Fibroblast of pulmonary artery (primary cell): ENCODE measurements at places on chromosomes 16 and 17.

- DNase-seq = no peak
Measured at GRCh38 chr16:77063676-77064016, 127.3 kb upstream of the MON1B start.

DNA sequence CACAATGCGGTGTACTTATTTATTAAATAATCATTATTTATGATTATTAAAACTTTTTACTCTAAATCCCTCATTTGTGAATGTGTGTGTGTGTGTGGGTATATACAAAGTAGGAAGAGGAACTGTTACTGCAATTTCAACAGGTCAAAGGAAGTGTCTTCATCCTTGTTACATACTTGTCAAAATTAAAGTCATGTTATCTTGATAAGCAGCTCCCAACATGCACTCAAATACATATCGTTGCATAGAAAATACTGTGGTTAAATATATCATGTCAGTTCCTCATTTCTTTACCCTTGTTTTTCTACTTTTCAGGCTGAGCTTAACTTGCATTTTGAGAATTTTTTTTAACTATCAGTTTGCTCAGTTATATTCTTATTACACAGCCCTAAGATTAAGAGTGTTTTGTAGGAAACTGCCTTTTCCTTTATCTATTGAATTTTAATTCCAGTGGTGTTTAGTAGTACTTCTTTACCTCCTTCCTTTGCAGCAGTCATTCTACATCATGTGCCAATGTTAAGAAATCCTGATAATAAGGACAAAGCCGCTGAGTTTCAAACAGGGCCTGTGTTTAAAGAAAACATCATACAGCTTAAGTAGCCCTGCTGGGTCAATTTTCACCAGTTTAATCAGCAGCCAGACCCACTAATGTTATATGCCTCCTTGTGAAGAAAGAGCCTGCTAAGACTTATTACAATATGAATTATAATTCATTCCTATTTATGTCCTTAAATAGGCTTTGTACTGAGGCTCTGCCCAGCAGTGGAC lies 7.2 kb downstream of the EFCAB5 start:
- DNase-seq = no peak

DNA sequence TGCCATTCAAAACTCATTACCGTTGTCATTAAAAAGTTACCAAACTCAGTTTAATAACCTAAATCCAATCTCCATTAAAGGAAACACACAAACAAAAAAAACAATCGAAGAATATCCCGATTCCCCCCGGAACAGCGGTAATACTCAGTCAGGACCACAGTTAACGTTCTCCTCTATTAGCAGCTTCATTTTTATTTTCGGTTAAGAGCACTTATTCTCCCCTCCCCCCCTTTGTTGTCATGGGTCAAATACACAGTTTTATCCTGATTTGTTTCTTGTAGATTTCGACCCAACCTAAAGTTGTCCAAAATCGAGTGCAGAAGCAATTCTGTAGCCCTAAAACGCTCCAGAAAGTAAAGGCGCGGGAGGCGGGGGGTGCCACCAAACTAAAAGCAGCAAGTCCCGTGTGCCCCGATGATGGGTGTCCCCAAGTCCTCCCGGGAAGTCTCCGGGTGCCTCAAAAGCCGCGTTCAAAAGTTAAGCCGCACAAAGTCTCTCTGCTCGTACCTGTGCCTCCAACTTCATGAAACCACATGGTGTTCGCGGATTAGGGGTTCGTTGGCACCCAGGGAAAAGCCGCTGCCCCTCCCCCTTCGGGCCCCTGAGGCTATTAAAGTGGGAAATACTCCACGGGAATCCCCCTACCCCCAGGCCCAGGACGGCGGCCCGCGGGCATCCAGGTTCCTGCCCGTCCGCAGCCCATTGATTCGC lies 996 bp downstream of the SUMO2 start:
- no peak for DNase-seq

DNA sequence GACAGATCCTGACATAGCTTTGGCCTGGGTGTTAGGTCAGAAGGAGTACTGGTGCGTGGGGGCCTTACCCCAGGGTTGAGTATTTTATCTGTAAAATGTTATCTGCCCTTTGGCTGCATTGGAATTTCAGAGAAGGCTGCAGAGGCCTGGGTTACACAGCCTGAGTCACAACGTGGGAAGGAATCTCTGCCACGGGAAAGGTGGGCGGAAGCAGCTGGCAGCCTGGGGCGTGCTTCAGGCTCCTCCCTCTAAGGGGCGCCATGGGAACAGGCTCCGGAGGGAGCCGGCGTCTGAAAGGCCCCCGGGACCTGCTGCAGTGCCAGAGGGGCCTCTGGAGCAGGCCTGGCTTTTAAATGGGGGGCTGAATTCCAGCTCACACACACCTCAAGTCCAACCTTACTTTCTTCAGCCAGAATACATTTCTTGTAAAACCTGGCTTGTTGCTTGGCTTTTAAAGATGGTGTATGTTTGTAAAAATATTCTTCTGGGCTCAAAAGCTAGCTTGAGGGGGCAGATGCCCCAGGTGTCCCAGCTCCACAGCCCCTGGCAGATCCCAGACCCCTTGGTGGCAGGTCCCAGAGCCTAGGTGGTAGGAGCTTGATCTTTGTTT lies 142.2 kb downstream of the RAB11FIP4 start:
- peak; percentile 75 for DNase-seq

DNA sequence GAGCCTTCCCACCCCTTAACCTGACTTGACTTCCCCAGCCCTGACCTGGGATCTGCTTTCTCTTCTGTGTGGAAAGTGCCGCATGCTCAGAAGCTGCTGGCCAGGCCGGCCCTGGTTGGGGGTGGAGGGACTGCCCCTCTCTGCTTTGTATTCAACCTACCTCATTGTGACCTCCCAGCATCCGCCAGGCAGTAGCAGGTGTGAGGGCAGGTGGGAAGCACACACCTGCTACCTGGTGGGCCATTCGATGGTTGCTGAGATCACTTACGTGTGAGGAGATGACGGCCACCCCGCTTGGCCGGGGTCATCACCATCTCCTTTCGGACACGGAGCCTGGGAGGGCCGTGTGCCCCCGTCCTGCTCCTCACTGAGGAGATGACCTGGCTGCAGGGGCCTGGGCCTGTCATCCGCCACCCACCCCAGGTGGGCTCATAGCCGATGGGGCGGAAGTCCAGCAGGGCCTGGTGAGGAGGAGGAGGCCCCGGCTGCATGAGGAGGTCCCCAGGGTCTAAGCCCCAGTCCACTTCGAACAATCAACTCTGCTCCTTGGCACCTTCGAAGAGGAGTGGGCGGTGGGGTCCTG lies 7.1 kb downstream of the CPNE7 start:
- no peak for DNase-seq

DNA sequence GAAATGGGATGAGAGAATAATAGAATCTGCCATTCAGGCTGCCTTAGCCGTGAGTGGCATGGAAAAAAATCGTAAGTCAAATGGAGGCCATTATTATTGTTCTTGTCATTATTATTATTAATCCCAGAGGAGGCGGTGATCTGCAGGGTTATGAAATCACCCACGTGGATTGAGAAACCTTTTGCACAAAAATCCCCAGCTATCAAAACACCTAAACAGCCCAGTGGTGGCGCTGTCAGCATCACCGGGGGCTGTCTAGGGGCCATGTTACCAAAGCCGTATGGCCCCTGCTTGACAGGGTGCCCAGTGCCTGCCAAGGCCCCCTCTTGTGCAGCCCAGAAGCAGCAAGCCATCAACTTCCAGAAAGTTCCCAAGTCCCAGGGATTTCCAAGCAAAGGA lies 25.2 kb downstream of the CNGB1 start:
- peak; percentile 25 for DNase-seq

DNA sequence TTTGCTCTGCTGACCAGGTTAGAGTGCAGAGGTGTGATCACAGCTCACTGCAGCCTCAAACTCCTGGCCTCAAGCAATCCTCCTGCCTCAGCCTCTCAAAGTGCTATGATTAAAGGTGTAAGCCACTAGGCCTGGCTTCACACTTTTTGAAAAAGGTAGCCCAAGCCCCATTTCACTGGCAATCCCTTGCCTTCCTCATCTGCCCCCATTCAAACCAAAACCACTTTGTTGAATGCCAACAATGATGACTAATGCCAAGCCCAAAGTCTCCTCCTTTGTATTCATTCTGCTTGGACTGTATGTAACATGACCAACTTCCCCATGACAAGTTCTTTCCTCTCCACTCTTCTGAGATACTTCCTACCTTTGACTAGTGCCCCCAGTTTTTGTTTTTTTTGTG lies 33.1 kb downstream of the N4BP1 start:
- peak; percentile 31 for DNase-seq

DNA sequence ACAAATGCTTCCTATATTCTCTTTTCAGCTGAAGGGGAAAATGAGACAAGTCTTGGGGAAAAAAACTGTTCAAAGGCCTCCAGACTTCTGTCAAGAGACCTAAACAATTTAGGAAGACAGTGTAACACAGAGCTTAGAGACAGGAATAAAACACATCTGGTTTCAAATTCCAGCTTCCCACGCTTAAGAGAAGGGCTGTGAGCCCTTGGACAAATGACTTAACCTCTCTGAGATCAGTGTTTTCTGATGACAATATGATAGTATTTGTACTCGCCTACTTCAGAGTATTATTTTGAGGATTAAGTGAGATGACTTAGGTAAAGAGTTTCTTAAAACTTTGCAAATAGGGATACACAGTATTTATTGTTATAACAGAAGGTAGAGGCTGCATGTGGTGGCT lies 29.5 kb downstream of the SMURF2 start:
- peak; percentile 36 for DNase-seq

DNA sequence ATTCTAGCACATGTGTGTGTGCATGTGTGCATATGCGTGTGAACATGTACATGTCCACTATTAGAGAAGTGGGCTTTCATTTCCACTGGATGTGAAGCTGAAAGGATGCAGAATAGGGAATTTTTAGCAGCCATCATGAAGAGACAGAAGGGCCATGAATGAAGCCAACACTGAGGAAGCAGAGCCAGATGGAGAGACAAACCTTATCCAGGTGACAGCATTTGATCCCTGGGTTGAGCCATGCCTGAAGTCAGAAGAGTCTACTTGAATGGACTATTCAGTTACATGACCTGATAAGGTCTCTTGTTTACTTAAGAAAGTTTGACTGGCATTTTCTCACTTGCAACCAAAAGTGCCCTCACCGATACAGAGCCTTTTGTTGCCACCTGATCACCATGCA lies 88.4 kb downstream of the ASIC2 start:
- no peak for DNase-seq

DNA sequence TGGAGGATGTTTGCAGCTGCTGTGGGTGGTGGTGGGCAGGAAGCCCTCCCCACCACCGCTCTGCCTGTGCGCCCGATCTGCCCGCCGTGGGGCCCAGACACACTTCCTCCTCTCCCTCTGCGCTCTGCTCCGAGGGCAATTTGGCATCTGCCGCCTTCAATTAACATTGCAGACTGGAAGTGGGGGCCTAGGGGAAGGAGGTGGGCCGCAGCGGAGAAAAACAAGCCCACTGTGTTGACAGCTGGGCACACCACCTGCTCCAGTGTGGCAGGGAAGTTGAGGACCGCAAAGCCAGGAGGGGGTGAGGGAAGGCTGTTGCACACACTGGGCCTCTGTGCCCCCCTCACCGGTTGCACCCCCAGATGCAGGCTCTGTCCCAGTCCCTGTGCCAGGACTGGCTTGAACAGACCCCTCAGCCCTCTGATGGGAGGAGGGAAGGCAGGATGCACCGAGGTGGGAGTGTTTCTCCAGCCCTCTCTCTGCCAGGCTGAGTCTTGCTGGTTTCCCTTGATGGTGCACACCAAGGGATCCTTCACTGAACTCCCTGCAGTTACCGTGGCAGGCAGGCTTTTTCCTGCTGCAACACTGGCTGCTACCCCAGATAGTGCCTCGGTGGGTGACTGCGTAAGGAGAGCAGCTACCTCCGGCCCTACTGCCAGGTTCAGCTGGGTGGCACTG lies 72.8 kb upstream of the MED9 start:
- no peak for DNase-seq

DNA sequence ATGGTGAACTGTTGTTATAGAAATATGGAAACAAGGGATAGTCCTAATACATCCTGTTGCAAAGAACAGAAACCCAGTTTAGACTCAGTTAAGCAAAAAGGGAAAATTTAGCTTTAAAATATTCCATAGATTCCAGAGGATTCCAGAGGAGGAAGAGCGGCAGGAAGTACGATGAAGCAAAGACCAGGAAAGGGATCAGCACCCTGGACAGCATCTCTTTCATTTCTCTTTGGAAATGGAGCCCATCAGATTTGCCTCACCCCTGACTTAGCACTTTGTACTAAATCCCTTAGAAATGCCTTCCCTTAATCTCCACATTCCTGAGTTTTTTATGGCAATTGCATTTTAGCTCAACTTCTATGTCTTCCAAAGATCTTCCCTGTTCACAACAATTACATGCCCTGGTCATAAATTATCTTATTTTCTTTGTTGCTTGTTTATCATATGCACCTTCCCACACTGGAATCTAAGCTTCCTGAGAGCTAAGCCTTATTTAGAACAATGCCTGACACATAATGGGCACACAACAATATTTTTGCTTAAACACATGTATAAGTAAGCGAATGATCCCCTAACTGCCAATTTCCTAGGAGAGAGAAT lies 150.0 kb upstream of the RBFOX1 start:
- DNase-seq = no peak

GRCh38 chr16:914440-914839 lies 56.3 kb downstream of the LMF1 start:
- peak; percentile 7 for DNase-seq

- DNase-seq = peak; percentile 55
Measured at GRCh38 chr16:48580925-48581500, 29.0 kb downstream of the N4BP1 start.

DNA sequence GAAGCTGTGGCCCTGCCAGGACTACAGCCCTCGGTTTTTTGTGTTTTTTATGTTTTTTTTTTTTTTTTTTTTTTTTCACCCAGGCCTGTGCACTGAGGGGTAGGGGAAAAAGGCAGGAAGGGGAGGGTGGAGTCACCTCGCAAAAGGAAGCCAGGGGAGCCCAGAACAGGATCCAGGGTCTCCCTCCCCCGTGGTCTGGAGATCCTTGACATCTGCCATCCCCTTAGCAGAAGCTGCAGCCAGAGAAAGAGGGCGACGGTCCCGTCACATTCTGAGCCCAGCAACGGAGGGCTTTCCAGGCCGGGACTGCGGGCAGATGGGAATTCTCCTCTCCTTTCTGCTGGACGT lies 29.1 kb upstream of the PHOSPHO1 start:
- no peak for DNase-seq

DNA sequence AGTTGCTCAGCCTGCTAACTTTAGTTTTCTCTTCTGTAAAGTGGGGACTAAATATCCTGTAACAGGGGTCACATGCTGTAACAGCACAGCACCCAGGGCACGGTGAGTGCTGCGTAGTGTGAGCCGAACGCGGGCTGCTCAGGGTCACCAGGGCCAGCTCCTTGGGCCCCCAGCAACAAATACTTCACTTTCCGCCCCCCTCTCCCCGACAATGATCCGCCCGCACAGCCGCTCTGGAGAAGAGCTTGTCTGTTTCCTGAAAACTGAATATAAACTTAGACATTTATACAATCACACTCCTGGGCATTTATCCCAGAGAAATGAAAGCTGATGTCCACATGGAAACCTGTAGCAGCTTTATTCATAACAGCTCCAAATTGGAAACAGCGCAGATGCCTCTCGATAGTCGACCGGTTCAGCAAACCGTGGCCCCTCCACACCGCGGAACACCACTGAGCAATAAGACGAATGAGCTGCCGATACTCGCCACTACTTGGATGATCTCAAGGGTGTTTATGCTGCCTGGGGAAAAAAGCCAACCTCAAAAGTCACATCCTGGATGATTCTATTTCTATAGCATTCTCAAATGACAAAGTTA lies 267.2 kb downstream of the PARN start:
- DNase-seq = peak; percentile 11
